ENCODE measurements at places on chromosomes 1 and 21.
A peak's percentile ranks its signal among the peaks of the same experiment; 100 is the strongest.

DNA sequence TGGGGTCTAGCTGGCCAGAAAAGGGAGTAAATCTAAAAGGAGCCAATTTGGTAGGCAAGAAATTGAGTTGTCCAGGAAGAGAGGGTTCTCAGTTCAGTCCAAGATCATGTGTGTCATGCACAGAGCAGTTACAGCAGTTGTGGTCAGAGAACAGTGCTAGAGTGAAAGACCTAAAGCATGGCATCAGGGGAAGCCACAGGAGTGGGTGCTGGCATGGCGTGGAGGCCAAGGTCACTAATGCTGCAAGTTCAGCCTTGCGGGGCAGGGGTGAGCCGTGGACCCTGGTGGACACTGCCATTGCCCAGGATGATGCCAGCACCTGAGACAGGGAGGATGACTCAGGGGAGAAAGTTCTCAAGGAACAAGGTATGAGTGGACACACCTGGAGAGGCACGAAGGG is 16.6 kb upstream of the TMEM125 start:
- no peak for DNase-seq

DNA sequence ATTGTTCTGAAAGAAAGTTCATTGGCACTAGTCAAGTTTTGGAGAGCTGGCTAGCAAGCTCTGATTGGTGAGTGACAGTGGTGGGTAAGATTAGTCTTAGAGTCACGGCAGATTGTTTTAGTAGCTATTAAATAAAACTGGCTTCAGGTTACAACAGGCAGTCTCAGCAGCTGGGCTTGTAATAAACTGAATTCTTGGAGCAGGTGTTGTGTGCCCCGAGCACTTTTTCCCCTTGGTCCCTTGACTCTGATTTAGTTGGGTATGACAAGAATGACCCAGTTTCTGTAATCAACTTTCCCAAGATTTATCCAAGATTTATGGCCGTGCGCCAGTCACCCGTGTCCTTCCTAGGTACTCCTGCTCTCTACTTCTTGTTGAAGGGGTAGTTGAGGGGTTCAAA is 40.2 kb downstream of the TBCE start:
- no peak for DNase-seq

DNA sequence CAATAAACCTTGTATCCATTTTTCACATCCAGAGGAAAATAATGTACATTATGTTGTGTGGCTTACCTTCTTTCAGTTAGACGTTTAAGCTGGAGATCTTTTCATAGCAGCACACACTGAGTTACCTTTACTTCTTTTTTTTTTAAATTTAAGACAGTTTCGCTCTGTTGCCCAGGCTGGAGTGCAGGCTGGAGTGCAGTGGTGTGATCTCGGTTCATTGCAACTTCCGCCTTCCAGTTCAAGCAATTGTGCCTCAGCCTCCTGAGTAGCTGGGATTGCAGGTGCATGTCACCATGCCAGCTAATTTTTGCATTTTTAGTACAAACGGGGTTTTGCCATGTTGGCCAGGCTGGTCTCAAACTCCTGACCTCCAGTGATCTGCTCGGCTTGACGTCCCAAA is 7.4 kb upstream of the CAMTA1 start:
- DNase-seq: no peak

DNA sequence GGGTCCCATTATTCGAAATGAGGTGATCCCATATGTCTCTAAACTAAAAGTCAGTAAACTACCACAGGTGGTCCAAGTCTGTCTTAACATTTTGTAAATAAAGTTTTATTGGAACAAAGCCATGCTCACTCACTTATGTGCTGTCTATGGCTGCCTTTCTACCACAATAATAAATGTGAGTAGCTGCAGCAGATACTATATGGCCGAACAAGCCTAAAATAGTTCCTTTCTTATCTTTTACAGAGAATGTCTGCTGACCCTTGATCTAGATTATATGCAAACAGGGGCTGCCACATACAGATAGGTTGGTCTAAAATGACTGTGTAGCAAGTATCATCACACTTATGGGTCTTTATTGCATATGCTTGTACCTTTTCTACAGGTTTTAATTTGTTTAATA is 140.0 kb downstream of the VAV3 start:
- DNase-seq: no peak

GRCh38 chr1:167594822-167595221 is 35.2 kb upstream of the RCSD1 start:
- DNase-seq: no peak

DNA sequence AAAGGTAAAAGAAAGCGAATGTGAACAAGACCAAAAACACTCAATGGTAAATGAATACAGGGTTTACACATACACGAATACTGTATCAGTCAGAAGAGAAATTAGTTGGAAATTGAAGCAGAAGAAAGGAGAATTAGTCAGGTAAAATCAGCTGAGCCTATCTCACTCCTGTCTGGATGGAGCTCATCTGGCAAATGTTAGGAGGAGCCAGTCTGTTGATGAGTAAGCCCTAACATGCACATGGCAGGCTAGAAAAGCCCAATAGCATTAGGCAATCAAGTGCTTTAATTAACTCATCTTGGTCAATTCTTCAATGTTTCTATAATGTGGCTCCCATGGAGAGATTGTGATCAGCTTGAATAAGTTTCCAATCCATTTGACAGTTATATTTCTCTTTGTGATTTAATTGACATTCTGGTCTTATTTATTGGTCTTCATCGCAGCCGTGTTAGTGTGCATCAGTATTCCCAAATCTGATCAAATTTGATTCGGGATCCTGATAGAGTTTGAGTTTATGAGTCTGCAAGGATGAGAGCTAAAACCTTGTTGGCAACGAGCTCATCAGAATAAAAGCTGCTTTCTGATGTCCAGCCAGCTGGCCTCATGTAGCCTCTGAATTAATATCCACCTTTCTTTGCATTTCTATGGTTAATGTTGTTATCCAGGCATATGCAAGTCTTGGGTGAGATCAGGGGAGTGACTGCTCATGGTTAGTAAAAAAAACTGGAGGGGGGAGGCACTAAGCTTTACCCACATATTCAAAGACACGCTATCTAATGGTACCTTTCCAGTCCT is 22.1 kb upstream of the KCNA10 start:
- no peak for DNase-seq

- no peak for DNase-seq
These were observed 24.9 kb downstream of the SETD4 start for GRCh38 chr21:36035381-36035791.

GRCh38 chr1:156012051-156012817 is 8.5 kb downstream of the SSR2 start:
- no peak for DNase-seq

DNA sequence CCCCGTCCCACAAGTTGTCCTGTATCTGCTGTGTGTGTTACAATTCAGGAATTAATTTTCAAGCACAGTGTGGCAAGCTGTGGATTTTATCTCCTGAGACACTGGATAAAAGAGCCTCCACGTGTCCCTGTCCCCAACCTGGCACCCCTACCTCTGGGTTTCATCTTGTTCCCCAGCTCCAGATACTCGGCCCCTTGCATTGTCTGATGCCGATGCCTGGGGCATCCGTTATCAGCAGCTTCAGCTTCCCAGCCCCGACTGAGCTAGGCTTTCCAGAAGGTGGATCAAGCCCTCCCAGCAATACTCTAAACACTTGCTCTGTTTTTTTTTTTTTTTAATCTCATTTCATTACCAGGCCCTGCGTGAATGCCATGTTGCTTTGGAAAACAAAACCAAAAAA is 159.4 kb downstream of the PLXNA2 start:
- no peak for DNase-seq

DNA sequence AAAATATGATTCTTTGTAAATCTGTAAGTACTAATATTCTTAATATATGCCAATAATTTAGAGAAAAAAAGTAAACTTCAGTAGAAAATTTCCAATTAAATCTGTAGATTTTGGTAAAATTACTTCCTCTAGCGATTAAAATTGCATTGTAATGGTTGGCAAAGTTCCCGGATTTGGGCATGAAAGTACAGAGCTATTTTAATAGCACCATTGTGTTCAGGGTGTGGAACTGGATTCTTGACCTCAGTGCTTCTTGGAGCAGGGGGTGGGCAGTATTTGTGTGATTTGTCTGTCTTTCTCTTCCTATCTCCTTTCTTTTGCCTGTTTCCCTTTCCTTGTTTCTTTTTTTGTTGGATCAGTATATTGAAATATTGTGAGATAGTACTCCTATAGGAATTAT is 72.1 kb downstream of the DNM3 start:
- DNase-seq: peak; percentile 24

- no peak for DNase-seq
These were observed 20.0 kb downstream of the ARHGEF16 start for GRCh38 chr1:3474421-3474820.

DNA sequence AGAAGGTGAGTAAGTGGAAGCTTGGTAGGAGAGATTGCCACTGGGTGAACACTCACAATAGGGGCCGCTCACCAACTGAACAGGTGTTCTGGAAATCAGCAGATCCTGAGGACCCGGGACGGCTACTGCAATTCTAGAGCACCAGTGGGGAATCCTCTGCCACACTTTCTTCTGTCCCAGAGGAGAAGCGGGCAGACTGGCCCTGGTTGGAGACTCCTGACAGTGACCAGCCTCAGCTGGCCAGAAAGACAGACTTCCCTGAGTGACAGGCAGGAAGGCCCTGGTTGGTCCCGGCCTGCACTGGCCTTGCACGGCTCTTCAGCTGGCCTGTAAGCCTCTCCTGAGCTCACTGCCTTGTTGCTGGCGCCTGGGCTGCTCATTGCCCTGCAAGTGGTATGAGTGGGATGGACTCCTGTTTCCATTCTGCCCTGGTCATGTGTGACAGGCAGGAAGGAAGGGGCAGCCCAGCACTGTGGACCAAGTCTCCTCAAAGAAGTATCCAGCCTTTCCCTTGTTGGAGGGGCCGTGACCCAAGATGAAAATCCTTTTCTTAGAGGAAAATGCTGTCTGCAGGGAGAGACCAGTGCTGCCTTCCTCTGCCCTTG is 34.5 kb downstream of the MAN1C1 start:
- no peak for DNase-seq

DNA sequence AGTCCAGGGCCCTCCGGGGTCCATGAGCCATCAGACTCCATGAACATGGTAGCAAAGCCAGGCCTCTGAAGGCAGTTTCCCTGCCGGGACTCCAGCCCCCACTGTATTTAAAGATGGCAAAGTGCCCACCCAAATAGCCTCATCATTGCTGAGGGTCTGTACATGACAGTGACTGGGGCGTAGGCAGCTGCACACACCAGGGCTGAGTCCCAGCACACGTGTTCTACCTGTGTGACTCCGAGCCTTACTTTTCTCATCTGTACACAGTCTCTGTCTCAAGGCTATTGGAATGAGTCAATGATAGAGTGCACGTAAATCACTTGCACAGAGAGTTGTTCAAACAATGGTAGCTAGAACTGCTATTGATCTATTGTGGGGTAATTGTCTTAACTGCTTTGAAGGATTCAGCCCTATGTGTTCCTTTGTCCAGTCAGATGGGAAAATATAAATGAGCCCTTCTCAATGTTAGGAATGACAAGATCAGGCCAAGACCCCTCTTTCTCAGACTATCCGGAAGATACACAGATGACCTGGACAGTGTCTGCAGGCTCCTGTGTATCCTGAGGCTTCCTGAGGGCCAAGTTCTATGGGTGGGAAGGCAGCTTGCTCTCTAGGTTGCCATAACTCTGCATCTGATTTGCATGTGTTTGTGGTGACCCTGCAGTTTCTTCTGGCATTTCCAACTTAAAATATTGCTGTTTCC is 48.9 kb downstream of the RASSF5 start:
- DNase-seq: no peak

GRCh38 chr1:67695963-67696362 is 11.0 kb downstream of the GADD45A start:
- no peak for DNase-seq

DNA sequence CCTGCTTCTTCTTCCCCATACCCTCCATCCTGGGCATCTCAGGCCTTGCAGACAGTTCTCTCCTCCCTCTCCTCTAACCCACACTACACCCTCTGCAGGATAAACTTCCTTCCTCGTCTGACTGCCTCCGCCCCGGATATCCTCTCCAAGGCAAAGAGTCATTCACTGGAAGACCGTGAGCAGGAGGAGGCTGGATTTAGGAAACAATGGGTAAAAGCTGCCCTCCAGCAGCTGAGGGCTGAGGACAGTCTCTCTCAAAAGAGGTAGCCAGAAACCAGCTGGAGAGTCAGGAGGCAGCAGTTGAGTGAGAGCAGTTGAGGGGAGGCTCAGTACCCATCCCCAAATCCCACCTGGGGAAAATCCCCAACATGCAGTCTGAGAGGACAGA is 1.4 kb downstream of the CSRP1 start:
- peak; percentile 82 for DNase-seq

- peak; percentile 90 for DNase-seq
These were observed 12.1 kb upstream of the NES start for GRCh38 chr1:156689035-156689952.

- DNase-seq: no peak
These were observed 6.2 kb upstream of the SPRR2F start for GRCh38 chr1:153119491-153119971.

DNA sequence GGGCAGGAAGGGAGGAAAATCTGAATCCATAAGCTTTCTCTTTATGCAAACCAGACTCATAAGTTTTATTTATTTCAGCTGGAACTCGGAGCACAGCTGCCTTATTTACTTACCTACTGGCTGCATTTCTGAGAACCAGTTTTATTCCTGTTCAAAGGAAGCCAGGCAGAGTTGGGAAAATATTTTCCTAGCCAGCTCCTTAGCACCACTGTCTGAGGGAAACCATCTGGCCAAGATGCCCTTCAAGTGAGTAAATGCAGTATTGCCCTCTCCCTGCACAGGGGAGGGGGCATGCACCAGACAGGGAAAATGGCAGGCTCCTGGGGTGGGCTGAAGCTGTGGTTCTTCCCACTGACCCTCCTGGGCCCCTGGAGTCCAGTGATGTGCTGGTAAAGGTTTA is 28.9 kb upstream of the FMOD start:
- no peak for DNase-seq

DNA sequence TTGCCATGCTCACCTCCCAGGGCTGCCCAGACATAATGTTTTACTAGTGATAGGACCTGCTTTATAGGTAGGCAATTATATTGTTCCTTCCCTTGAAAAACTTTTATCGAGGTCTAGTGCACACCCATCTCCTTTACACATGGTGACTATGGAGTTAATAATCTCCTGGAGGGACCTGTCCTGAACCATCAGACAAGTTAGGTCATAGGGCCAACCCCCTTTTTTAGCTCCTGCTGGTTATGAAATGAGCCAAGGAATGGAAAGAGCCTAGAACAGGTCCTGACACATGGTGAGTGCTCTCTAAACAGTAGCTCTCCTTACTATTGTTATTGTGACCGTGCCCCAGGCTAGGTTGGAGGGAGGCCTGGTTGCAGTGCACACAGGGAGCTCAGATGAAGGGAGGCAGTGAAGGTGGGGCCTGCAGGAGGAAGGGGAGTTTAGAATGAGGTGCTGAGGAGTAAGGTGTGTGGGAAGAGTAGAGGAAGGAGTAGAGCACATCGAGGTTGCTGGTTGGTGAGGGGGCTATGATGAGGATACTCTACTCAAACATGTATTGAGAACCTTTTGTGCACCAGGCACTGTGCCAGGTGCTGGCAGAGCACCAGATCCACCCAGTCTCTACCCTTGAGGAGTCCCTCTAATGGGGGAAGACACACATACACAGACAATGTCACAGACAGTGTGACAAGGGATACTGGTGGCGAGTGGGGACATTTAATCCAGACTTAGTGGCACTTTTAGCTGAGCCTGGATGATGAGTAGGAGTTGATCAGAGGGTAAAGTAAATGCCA is 14.1 kb upstream of the LMNA start:
- DNase-seq: no peak
